Activated T-cell treated with anti-CD3 and anti-CD28 coated beads, Interleukin-2, amount 50 U/mL, for 24 hours (primary cell): ENCODE measurements at places on chromosomes 4 and X.

DNA sequence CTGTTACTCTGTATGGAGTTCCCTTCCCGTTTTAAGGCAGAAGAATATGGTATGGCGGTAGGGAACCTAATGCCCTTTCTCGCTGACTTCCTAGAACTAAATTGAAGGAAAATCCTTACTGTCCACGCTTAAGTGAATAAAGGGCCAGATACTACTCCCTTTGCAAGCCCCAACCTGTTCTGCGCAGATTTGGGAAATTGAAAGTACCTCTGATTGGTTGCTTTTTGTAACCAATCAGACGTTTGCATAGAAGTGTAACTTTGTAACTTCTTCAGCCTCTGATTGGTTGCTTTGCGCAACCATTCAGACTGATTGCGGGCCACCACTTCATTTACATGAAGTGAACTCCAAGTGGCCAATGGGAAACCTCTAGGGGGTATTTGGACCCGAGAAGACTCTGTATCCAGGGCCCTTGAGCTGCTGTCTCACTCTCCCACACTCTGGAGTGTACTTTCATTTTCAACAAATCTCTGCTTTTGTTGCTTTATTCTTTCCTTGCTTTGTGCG is 1.2 kb upstream of the TMEM33 start:
- H3K4me3 ChIP-seq, result peak overlapping the region; percentile 98
- peaks cover 39% of the 10 kb centered on the region for H3K36me3 ChIP-seq
- peak overlapping the region; percentile 98 for H3K27ac ChIP-seq
- peaks cover 39% of the 10 kb centered on the region for H3K4me1 ChIP-seq
- H3K27me3 ChIP-seq, result no peaks in the 10 kb centered on the region
- DNase-seq, result no peak

DNA sequence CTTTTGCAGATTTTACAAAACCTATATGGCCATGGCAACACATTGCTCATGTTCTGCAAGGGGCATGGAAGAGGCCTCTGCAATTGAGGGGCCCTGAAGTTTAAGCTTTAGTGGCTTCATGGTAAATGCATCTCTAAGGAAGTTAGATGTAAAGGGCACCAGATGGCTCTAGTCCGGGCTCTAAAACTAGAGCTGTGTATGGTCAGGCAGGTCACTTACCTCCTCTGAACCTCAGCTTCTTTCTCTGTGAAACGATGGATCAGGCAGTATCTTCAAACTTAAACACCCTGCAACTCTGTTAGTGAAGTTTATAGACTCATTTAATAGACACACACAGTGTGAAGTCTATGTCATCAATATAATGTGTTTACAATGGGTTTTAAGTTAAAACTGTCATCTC is 10.0 kb downstream of the MAGEB17 start:
- H3K36me3 ChIP-seq, result no peaks in the 10 kb centered on the region
- H3K27me3 ChIP-seq, result peaks cover 45% of the 10 kb centered on the region
- H3K4me1 ChIP-seq, result no peaks in the 10 kb centered on the region
- no peak overlapping the region for H3K4me3 ChIP-seq
- DNase-seq, result no peak

DNA sequence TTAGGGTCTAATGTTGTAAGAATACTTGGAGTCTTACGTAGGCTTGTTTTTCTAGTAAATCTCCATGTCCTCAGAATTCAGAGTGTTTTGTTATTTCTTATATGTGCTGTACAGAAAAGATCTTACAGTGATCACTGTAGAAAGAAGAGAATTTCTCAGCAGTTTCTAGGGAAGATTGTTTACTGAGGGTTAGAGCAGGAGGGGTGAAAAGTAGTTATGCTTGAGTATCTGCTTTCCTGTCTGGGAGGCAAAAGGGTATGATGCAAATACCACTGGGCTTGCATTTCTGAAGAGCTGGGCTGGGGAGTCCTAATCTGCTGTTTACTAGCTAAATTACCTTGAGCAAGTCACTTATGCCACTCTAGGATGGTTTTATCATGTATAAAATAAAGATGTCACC is 78.2 kb downstream of the BEND4 start:
- H3K27ac ChIP-seq, result no peak overlapping the region
- H3K27me3 ChIP-seq, result no peaks in the 10 kb centered on the region
- no peak for DNase-seq
- H3K4me1 ChIP-seq, result no peaks in the 10 kb centered on the region

DNA sequence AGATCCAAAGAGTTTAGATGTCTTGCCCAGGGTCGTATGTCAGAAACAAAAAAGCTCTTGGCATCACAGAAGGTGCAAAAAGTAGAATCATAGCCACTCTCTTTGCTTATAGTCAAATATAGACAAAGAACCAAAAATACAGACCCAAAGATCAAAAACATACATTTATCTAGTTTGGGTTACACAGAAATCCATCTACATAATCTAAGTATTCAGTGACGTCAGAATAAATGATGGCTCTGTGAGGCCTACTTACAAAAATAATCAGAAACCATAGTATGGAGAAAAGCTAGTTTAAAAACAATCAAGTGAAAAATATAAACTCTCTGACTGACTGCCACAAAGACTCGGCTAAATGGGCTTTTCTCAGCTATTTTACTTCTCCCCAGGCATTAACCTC is 126.8 kb downstream of the MAPK10 start:
- H3K36me3 ChIP-seq, result no peaks in the 10 kb centered on the region
- DNase-seq, result no peak
- no peaks in the 10 kb centered on the region for H3K27me3 ChIP-seq
- no peak overlapping the region for H3K4me3 ChIP-seq
- no peak overlapping the region for H3K27ac ChIP-seq

DNA sequence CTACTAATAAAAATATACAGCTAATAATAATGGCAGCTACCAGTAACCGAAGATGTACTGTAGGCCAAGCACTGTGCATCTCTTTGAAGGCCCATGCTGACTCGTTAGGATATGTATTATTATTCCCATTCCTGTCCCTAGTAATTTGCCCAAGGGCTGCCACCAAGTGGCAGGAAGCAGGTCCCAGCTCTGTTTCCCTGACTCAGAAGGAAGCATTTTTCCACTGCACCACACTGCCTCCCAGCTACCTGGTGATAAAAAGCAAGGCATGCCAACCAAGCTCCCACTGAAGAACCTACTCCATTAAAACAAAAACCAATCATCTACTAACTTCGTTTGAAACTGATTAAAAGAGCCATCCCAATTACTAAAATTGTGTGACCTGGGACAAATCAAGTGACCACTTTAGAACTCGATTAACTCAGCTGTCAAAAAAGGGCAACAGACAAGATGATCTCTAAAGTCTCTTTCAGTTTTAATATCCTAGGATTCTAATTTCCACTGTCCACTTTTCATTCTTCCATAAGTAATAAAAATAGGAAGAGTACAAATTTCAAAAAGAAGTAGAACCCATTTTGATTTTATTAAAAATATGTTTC is 24.3 kb upstream of the PGM2 start:
- no peak overlapping the region for H3K4me3 ChIP-seq
- no peak overlapping the region for H3K27ac ChIP-seq
- H3K4me1 ChIP-seq, result no peaks in the 10 kb centered on the region
- no peaks in the 10 kb centered on the region for H3K27me3 ChIP-seq

DNA sequence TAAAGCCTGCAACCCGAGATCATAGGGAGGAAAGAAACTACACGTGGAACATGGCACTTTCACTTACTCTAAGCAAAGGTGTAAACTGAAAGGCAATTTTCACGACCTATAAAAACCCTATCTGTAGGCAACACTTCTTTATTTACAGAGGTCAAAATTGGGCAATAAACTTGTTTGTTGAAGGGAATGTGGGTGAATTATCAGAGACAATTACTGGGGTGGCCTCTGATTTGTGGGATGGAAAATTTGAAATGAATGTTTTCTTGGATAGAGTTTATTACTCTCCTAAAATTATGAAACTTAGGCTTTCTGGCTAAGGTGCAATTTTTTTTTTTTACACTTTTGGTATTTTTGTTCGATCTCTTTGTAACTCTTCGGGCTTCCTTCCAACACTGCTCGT is 734.1 kb upstream of the TENM3 start:
- H3K27me3 ChIP-seq, result no peaks in the 10 kb centered on the region
- DNase-seq, result no peak
- H3K4me3 ChIP-seq, result no peak overlapping the region
- H3K4me1 ChIP-seq, result no peaks in the 10 kb centered on the region
- H3K36me3 ChIP-seq, result no peaks in the 10 kb centered on the region

- no peak overlapping the region for H3K4me3 ChIP-seq
- H3K4me1 ChIP-seq, result peaks cover 21% of the 10 kb centered on the region
- no peak for DNase-seq
- no peaks in the 10 kb centered on the region for H3K27me3 ChIP-seq
Measured at GRCh38 chr4:113893546-113893945, 85.9 kb downstream of the ARSJ start.

DNA sequence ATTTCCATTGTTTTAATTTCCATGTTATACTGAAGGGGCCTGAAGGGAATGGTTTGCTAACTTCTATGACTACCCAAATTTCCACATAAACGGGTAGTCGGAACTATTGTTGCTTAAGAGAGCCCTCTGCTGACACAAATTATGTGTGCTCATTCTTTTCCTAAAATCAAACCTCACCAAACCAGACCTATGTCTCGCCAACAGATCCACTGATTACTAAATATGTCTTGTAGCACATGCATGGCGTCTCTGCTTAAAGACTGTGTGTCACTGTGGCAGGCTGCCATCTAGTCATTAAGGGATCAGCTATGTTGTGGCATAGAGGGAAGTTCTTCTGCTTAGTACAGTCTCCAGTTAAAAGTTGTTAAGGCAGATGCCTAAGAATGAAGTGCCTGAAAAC is 25.1 kb downstream of the PIR start:
- peaks cover 58% of the 10 kb centered on the region for H3K27me3 ChIP-seq
- H3K27ac ChIP-seq, result no peak overlapping the region
- DNase-seq, result no peak
- H3K36me3 ChIP-seq, result no peaks in the 10 kb centered on the region
- peaks cover 1% of the 10 kb centered on the region for H3K4me1 ChIP-seq
- no peak overlapping the region for H3K4me3 ChIP-seq

GRCh38 chr4:88582493-88582892 is 9.8 kb upstream of the HERC3 start:
- H3K4me1 ChIP-seq, result peaks cover 10% of the 10 kb centered on the region
- H3K36me3 ChIP-seq, result no peaks in the 10 kb centered on the region
- H3K27ac ChIP-seq, result no peak overlapping the region
- no peak overlapping the region for H3K4me3 ChIP-seq

- DNase-seq, result no peak
- peaks cover 9% of the 10 kb centered on the region for H3K4me1 ChIP-seq
- no peaks in the 10 kb centered on the region for H3K27me3 ChIP-seq
- H3K27ac ChIP-seq, result no peak overlapping the region
- peaks cover 59% of the 10 kb centered on the region for H3K36me3 ChIP-seq
Measured at GRCh38 chr4:122224348-122224747, 72.2 kb downstream of the BLTP1 start.

DNA sequence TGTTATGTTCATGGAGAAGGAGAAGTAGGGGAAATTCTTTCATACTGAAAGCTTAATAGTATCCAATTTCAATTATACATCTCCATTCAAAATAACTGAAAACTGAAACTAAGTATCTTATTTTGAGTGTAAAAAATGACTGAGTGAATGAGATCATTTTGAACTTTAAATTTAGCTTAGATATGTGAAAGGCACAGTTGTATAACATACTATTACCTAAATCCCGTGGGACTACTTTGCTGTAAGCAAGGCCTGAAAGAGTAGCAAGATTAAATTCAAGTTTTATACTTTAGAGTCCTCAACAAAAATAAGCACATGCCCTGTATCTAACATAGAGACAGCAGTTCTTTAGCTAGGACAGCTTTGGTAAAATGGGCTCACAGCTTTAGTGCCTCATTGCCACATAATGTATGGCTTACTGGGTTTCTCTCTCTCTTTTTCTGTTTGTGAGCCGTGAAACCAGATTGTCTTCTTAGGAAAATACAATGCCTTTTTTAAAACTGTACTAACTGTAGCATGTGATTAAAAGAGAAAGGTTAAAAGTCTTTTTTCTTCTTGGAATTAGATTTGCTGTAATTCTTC is 43.2 kb downstream of the GSTCD start:
- H3K27me3 ChIP-seq, result no peaks in the 10 kb centered on the region
- H3K36me3 ChIP-seq, result peaks cover 7% of the 10 kb centered on the region
- no peak overlapping the region for H3K27ac ChIP-seq
- no peak overlapping the region for H3K4me3 ChIP-seq
- DNase-seq, result no peak

DNA sequence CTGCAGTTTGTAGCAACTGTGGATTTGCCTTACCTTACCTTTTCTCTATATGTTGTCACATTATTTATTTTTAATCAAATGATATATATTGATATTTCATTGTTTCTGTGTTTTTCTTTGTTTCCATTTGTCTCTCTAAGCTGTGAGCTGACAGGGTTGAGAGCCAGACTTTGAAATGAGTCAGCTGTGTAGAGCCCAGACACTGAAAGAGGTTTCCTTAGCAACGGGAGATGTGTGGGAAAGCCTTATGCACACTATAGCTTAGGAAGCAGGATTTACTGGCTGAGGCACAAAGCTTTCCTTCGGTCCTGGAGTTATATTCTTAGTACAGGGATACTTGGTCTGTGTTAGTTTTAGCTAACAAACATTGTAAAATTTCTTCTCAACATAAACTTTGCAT is 192.2 kb downstream of the FGF13 start:
- no peak overlapping the region for H3K4me3 ChIP-seq
- H3K4me1 ChIP-seq, result no peaks in the 10 kb centered on the region
- H3K36me3 ChIP-seq, result no peaks in the 10 kb centered on the region
- no peak for DNase-seq
- H3K27ac ChIP-seq, result no peak overlapping the region

GRCh38 chrX:152912641-152913040 is 14.8 kb downstream of the ZNF185 start:
- H3K27ac ChIP-seq, result no peak overlapping the region
- no peak overlapping the region for H3K4me3 ChIP-seq
- H3K4me1 ChIP-seq, result no peaks in the 10 kb centered on the region
- H3K27me3 ChIP-seq, result peaks cover 12% of the 10 kb centered on the region
- DNase-seq, result no peak

DNA sequence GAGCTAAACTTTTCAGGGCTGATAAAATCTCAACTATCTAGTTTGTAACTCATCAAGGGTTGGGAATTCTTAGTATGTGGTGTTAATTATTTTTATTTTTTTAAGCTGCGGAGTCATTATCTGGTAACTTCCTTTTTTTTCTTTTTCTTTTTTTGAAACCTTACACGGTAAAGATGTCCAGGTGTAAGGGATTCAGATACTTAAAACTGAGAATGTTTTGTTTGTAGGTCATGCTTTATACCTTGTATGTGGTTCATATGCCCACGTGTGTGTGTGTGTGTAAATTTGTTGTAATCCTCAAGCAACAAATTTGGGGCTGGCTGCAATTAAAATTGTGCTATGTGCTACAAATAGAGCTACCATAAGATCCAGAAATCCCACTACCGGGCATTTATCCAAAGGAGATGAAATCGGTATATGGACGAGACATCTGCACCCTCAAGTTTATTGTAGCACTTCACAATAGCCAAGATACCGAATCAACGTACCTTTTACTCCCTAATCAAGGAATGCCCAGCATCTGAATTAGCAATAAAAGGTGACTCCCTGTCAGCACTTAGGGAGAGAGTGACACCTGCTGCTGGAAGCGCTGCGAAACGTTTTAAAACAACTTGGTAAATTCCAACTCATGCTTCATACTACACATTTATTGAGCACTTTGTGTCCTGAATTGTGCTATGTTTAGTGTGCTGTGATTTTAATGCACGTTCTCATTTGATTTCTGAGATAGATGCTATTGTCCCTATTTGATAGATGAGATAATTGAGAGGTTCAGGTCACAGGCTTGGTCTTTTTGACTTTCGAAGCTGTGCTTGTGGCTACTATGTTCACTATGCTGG is 16.1 kb downstream of the MSMO1 start:
- peak overlapping the region; percentile 40 for H3K27ac ChIP-seq
- no peak for DNase-seq
- H3K4me1 ChIP-seq, result peaks cover 2% of the 10 kb centered on the region
- peaks cover 46% of the 10 kb centered on the region for H3K36me3 ChIP-seq
